ENCODE measurements at places on chromosomes 4 and X.

DNA sequence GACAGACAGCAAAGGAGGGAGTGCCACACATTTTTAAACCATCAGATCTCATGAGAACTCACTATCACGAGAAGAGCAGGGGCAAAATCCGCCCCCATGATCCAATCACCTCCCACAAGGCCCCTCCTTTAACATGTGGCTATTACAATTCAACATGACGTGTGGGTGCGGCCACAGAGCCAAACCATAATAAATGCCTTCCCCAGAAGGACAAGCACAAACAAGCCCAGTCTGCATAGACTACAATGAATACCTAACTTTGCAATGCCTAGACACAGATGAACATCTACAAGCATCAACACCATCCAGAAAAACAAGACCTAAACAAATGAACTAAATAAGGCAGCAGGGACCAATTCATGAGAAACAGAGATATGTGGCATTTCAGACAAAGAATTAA is 12.3 kb downstream of the ETDA start:
- no peak for DNase-seq

DNA sequence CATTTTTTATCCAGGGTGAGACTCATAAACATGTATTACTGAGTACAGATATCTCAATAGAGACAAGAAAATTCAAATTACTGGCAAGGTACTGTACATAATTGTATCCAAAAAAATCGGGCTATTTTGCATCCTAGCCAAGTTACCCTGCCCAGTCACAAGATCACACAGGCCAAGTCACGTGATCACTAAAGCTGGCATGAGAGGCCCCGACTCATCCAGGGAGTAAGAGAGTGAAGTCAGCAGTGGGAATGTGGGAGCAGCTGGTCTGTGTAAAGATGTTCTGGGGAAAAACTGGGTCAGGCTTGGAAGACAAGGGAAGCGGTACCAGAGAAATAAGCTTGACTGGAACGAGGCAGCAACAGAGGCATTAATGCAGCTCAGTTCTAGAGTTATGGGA is 119.3 kb upstream of the STS start:
- DNase-seq = no peak

GRCh38 chr4:38867478-38868058 is at the start of gene FAM114A1:
Gene FAM114A1, plus strand, starts transcription at chr4:38867806. Its CDS starts 10,273 bp downstream, at chr4:38878079.
- DNase-seq = peak; percentile 84

DNA sequence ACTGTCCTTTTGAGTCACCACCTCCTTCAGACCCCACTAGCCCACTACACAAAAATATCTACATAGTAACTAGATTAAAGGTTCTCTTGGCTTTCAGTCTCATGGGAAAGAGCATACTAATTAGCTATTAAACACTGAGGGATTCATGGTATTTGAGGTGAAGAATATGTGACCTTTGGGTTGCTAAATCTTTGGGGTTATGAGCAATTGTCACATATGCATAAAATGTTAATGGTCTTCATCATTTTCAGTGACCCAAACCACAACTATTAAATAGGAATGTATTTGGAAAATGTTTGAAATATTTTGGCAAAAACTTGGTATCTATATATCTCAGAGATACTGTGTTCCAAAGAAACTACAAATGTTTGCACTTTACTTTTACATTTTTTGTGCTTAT is 365.1 kb downstream of the MAGEB5 start:
- peak; percentile 12 for DNase-seq

- peak; percentile 68 for DNase-seq
These were observed 40.1 kb downstream of the LDB2 start for GRCh38 chr4:16858275-16858752.

GRCh38 chrX:49053223-49054072 is 5.4 kb upstream of the CCDC120 start:
- peak; percentile 57 for DNase-seq

DNA sequence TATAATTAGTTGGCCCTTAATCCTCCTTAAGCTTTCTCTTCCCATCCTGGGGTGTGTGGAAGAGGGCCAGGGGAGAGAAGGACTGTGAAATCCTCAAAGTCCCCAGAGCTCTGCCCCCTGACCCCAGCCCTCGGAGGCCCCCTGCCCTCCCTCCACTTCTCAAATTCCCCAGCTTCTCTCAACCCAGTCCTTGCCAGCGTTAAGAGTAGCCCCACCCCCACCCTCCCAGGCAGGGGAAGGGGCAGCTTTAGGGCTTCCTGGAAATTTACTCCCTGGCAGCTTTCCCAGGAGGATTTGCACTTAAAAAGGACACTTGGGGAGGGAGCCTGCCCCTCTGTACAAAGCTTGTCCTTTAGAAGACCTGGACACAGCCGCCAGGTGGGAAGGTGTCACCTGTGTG is 11.8 kb upstream of the CD40LG start:
- DNase-seq = no peak

- no peak for DNase-seq
These were observed 2.9 kb upstream of the NWD2 start for GRCh38 chr4:37241647-37242046.

DNA sequence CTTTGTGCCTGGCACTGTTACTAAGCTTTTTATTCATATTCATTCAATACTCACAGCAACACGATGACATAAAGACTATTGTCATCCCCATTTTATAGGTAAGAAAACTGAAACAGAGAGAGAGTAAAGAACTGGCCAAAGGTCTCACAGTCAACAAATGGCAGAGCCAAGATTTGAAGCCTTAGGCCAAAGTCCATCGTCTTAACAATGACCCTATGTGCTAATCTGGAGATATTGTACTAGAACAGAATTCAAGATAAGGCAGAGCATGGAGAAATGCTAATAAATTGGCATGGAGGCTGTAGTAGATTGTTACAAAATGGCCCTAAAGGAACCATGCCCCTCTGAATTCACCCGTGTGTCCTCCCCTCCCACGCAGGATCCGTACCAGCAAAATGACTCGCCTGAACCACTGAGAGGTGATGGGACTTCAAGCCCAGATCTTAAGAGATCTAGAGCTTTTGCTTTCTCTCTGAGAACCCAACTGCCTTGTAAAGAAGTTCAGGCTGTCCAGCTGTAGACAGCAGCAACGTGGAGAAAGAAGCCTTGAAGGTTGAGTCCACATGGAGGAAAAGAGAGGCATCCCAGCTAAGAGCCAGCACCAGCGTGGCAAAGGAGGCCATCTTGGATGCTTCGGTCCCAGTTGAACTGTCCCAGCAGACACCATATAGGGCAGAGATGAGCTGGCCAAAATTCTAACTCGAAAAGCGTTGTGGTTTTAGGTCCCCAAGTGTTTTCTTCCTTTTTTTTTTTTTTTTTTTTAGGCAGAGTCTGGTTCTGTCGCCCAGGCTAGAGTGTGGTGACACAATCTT is 52.8 kb upstream of the RBM47 start:
- no peak for DNase-seq

DNA sequence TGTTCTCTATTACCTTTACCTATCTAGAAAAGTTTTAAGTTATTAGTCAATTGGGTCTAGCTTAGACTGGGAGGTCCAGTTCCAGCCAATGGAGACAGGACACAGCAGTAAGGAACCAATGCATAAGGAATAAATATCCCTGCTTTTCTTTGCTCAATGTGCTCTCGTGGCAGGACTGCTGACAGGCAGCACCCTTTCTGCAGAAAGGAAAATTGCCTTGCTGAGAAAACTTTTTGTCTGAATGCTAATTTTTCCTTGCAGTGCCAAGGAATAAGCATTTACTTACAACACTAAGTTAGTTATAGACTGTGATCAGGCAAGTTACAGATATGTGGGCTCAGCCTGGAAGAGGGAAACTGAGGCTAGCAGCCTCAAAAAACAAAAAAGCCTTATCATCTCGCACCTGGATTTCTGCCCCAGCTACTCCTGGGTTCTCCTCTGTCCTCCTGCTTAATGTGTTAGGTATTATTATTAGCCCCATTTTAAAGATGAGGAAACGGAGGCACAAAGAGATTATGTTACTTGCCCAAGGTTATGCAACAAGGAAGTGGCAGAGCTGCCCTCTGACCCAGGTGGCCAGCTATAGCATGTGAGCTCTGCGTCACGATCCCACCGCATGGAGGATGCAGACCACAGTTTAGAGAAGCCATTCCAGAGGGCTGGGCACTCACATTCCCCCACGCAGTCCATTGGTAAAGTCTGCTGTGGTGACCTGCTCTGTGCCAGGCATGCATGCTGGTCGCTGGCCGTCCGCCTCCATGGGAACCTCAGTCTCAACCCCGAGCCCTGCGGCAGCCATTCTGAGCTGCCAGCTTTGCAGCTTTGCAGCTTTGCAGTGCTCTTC is 40.5 kb upstream of the C4orf50 start:
- DNase-seq = no peak

GRCh38 chr4:101950258-101950979 is 159.9 kb downstream of the BANK1 start:
- no peak for DNase-seq

DNA sequence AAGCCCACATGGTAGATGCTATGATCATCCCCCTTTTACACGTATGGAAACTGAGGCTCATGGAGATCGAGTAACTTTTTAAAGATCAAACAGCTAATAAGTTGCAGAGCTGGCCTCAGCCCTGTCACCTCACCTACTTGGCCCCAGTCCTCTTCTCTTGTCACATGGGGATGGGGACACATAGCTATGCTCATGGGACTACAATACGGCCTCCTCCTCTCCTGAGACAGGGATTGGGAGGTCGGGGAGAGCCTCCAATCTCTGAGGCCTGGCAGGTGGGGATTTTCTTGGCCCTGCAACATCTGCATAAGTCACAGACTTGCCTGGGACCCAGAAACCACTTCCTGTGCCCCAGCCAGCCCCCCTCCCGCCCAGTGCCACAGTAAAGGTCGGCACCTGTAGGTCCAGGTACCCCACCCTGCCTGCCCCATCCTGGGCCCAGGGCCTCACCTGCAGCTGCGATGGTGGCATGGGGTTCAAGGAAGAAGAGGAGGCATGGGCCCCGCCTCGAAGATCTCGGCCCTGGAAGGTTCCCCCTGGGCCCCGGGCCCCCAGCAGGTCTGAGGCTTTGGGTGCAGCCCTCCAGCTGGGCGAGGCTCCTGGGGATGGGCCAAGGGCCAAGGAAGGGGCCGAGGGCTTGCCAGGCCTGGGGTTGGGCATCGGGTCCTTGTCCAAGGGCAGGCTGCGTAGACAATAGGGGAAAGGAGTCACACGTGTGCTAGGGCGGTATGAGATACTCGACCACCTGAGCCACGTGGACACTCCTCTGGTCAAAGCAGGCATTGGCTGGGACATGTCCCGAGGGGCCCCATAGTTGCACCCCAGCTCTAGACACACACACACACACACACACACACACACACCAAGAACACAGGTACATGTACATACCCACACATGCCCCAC is 6.4 kb downstream of the FOXP3 start:
- no peak for DNase-seq

GRCh38 chr4:6393544-6394475 is 78.6 kb downstream of the PPP2R2C start:
- no peak for DNase-seq

DNA sequence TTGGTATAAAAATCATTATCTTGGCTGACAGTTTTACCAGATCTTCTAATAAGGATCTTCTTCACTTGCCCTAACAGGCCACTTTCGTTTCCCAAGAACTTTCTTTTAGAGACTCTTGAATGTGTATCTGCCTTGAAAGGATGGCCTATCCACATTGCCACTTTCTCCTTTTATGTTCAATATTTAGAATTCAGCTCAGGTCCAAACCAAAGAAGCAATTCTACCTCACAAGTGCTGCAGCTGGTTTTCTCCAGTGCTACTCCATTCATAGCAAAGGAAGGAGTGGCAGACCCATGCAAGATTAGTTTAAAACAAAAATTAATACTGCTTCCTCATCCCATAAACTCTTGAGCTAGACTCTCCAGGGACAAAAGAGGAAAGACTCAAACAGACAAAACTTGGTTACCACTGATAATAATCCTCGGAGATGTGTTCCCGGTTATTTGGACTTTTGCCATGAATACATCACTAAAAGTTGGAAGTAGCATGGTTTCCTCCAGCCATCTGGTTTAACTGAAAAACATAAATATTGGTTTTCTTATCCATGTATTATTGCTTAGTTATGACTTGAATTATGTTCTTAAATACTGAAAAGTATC is 401.8 kb downstream of the PABPC4L start:
- peak; percentile 9 for DNase-seq

- no peak for DNase-seq
These were observed 3.4 kb downstream of the GALNT7 start for GRCh38 chr4:173171987-173172386.

GRCh38 chrX:43835559-43835958 is 46.7 kb downstream of the MAOB start:
- DNase-seq = no peak

DNA sequence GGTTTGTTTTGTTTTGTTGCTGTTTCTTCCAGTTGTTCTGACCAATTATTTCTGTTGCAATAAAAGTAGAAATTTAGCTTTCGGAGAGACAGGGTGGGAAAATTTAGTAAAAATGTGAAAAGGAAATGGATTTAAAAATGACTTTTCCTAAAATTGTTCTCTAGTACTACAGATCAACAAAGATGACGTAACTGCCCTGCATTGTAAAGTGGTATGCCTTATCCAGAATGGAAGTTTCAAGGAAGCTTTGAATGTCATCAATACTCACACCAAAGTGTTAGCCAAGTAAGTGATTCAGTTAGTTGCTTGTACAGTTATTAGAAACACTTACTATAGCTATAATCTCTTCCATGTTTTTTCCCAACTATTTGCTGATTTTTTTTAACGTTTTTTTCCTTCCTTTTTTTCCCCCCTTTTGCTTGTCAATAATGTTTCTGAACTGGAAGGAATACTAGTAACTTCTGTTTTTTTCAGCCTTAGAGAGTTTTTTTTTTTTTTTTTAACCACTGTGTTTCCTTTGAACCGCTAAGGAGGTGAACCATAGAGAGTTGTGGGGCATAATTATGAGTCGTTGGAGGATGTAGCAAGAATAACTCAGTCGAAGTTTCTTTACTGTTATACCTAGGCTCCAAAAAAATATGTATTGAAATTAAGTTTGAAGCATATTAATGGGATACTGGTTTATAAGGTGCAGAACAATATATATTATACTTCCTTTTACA is 2.2 kb downstream of the SRP72 start:
- DNase-seq = peak; percentile 24

- DNase-seq = no peak
These were observed 17.8 kb downstream of the ANOS1 start for GRCh38 chrX:8714164-8714563.

GRCh38 chr4:48341776-48342605 is 662 bp downstream of the SLAIN2 start:
- DNase-seq = peak; percentile 27

DNA sequence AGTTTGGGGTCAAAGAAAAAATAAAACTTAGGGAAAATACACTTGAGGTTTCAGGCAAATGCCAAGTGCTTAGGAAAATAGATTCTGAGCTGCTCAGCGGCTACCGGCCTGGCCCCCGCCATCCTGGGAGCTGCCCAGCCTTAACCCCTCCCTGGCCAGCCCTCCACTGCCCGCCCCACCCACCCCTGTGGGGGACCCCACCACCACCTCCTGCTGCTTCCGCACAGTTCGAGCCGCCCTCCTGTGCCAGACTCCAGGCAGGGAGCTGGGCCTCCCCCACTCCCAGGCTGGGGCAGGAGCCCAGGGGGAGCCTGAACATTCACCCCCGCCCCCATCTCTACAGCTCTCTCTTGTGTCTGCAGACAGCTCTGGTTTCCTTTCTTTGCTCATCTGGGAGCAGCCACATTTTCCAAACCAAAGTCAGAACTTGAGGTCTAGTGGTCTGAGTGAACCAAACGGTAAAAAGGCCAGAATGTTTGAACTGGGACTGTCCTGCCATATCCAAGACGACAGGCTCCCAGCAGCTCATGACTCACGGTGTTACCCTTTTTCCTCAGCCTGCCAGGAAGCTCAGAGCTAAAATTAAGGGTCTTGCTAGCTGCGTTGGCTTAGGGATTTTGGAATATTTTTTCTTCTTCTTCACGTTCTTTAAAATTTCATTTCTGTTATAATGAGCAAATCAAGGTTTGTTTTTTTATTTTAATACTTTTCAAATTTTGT is 4.7 kb upstream of the FGFR3 start:
- no peak for DNase-seq

Data from fibroblast of pulmonary artery (primary cell).